Activated CD4-positive, alpha-beta T cell treated with anti-CD3 and anti-CD28 coated beads, Interleukin-2, amount 10 ng/mL, durations not matched to agents 7 days and 5 days (primary cell): ENCODE measurements at places on chromosomes 16 and 17.

GRCh38 chr16:17793354-17793753 lies 322.6 kb upstream of the XYLT1 start:
- no peak for DNase-seq

DNA sequence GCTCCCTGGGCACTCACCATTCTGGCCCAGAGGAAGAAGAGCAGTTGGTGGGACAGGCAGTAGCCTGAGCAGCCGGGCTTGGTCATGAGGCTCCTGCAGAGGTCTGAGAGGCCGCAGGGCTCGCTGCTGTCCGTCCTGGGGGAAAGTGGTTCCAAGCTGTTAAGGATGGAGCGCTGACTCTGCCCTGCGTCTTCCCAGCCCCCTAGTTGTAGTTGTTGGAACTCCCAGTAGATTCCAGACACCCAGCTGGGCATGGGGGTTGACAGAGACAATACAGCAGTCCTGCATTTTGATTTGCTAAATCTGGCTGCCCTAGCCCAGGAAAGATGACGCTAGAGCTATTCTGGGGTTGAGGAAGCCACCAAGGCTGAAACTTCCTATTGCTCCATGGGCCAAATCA lies 7.3 kb downstream of the C16orf89 start:
- DNase-seq, result no peak

GRCh38 chr16:29736112-29736511 lies 9.7 kb downstream of the C16orf54 start:
- no peak for DNase-seq

DNA sequence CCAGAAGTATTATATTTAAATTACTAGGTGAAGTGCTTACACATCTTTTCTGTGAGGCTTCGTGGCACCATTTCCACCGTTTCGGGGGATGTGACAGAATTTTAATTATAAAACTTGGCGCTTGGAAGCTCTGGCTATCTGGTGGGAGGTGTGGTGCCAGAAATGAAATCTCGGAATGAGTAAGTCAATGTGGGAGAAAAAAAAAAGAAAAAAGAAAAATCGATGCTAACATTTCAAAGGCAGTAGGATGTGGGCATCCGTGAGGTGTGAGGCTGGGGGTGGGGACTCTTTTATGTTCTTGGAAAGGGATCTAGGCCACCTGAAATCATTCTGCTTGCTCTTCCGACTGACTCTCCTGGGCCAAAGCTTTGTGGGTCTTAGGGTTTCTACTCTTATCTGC lies 21.9 kb downstream of the CPPED1 start:
- DNase-seq, result peak; percentile 19

DNA sequence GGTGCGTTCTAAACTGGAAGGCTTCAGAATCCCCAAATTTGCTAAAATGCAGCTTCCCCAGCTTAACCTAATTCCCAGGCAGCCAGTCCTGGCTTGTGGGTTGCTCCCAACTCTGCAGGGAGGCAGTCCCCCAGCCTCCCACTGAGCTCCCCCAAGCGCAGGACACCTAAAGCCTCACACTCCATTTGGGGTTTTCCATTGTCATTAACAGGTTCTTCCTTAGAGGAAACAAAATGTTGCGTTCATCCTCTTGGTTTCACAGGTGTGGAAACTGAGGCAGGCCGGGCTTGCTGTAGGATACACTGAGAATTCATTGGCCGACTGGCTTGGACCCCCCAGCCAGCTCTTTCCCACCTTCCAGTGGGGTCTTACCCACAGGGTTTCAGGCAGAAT lies 2.3 kb upstream of the TAC4 start:
- no peak for DNase-seq

DNA sequence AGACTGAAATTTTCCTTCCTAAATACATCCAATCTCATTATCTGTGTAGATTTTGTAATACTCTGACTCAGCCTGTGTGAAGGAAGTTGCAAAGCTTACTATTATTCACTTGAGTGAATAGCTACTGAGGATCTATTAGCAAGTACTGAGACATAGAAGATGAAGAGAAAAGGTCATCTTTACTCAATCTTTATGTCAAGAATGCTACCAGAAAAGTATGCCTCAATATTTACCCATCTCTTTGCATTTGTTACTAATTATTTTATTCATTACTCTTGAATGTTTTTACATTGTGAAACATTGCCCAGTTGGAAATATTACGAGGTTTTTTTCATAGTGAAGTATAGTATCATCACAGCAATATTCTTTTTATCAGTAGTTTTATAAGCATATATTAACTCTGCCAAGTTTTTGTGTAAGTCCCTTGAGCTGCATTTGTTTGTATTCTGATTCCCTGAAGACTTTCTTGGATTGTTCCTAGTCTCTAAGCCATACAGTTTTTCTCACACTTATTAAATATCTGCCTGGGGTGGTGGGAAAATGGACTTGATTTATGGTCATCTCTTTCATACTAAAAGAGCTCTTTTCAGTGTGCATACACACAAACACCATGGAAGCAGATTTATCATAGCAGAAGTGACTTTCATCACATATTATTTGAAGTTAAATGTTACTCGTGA lies 110.4 kb downstream of the MRTFB start:
- no peak for DNase-seq

DNA sequence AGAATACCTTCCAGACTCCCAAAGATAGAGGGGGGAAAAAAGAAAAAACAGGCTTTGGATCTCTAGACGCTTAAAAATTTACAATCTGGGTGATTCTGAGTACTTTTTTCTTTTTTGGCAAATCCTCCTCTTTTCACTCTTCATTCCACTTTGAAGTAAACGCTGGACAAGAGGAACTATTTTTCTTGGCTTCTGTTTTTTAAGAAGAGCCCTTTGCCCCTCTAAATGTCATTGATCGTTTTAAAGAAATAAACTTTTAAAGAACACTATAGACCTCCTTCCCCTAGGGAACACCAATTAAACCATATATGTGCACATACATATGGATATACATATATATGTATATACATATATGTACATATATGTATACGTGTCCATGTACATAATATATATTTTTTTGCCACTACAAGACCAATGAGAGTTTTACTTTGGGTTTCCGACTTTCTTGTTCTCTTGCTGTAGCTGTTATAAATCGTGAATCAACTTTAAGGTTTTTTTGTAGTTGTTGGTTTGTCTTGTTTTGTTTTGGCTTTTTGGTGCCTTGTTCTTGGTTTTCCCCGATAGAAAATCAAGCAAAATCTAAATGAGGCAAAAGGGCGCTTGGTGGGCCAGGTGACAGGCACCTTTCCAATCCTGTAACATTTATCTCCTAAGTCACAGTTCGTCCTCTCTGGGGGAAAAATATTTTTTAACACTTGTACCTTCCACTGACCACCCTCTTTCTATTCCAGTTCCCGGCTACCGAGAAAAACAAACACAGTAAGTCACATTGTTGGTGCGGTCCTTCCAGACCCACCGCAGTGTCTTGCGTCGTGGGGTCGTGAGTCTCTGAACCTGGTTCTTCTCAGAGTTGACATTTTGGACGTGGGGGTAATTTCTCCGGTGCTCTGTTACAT lies 4.4 kb downstream of the FOXF1 start:
- DNase-seq, result no peak

DNA sequence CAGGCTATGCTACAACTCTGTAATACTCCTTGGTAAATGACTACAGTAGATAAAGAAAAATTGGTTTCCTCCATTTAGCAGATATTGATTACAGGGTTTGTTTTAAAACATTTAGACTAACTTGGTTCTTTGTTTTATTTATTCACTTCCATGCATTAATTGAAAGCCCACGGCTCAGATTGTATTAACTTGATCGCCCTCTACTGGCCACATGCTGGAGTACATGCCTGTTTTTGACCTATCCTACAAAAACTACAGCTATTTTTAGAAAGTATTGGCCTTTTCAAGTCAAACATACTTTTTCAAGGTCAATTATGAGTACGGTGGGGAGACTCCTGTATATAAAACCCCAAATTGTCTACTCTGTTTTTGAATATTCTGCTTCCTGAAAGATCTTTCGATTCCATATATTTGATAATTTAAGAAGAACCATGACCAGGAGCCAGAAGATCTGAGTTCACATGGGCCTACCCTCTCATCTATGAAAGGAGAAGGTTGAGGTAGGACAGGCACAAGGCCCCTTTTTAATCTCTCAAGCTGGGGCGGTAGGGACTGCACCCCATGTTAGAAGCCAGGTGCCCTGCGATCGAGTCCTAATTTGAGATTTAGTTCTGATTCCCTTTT lies 51.8 kb downstream of the CA10 start:
- DNase-seq, result peak; percentile 42

DNA sequence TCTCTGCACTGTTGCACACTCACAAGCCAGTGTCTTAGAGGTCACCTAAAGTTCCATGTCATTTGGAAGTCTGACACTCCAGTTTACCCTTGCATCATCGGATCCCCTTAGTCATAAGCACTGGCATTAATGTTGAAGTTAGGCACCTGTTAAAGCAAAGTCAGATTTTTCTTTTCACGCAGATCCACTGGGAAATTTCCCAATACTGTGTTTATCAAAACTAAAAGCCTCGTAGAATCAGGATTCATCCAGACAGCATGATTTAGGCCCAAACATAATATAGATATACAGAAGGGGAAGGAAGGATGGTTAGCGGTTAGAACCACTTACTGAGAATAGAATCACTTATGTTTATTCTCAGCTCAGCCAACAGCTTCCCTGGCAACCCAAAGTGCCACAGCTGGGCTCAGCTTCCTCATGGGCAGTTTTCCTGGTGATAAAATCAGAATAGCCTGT lies 30.1 kb upstream of the HAPSTR1 start:
- DNase-seq, result no peak

DNA sequence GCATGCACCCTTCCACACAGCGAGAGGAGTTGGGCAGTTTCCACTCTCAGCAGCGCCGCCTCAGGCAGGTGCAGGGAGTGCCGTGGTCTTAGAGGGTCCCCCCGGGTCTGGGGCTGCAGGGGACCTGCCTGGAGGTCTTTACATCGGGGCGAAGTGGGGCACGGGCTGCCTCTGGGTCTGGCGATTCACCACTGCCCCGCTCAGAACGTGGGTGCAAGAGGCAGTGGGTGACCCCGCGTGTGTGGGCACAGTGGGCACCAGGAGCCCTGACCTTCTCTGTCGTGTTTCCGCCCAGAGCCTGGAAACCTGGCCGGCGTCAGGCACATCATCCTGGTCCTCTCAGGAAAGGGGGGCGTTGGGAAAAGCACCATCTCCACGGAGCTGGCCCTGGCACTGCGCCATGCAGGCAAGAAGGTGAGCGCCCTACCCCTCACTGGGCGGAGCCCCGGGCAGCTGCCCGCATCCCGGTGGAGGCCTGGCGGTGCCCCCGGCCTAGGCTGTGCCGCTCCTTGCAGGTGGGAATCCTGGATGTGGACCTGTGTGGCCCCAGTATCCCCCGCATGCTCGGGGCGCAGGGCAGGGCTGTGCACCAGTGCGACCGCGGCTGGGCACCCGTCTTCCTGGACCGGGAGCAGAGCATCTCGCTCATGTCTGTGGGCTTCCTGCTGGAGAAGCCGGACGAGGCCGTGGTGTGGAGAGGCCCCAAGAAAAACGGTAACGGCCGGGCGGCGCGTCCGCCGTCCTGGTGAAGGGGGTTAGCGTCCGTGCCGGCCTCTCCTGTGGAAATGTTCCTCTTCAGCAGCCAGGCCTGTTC lies 3.7 kb downstream of the NUBP2 start:
- no peak for DNase-seq
